NCI-H2029 treated with DMSO at 0.1 percent for 48 hours (cell line): ENCODE measurements at places on chromosomes 2 and 18.

GRCh38 chr2:205806143-205806905 lies 124.0 kb downstream of the NRP2 start:
- DNase-seq: no peak

GRCh38 chr2:95267458-95268210 lies 6.6 kb upstream of the PROM2 start:
- DNase-seq: no peak

DNA sequence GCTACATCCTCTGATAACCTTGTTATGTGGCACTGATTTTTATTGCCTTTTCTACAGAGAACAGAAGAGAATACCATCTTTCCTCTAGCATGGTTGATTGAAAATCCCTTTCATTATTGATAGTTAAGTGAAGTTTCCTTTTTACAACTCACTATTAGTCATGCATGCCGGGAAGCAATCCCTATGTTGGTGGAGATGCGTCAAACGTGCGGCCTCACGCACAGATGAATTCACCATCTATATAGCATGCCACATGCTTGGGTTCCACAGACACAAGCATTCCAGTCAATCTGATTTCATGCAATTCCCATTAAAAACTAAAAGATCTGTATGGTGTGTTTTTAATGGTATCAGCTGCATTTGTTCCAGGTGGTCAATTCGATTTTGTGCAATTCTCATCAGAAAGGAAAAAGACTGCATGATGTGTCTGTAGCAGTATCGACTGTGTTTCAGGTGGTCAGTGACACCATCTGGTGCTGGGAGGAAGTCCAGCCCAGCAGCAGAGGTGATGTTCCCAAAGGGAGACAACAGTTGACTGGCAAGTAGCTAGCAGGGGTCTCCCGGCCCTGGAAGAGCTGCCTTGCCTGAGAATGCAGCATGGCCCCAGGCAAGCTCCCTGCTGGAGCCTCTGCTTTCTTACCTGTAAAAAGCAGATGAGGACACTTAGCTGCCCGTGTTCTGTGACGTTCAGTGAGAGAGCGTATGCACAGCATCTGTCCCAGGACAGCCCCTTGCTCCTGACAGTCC lies 151.3 kb upstream of the NCK2 start:
- no peak for DNase-seq

DNA sequence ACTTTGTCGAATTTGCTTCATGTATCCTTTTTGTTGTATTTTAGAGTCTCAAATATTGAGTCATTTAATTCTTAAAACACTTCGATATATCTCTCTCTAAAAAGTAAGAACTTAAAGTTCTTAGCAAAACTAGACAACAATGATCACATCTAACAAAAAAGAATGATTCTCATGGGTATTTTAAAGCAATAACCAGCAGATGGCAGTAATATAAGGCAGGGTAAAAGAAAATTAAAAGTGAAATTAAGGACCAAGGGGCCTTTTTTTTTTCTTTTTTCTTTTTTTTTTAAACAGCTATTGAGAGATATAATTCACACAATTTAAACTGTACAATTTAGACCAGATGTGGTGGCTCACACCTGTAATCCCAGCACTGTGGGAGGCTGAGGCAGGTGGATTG lies 9.9 kb upstream of the AOX1 start:
- no peak for DNase-seq

GRCh38 chr2:16279201-16279570 lies 338.8 kb downstream of the MYCN start:
- DNase-seq: no peak

GRCh38 chr2:138787053-138787666 lies 7.0 kb upstream of the NXPH2 start:
- no peak for DNase-seq

DNA sequence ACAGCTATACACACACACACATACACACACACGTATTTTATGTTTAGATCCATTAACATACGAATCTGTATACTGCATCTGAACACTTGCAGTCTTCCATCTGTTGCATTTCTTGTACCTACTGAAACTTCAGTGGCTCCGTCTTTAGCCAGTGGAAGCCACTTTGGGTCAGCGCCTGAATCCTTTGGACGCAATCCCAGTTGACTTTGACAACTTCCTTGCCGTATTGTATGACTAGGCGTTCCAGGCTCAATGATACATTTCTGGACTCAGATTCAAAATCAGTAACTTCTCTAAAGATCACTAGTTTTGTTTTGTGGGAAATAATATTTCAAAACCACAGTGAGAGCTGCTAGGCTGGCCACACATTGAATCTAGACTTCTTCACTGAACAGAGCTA lies 101.5 kb upstream of the GPC1 start:
- no peak for DNase-seq

DNA sequence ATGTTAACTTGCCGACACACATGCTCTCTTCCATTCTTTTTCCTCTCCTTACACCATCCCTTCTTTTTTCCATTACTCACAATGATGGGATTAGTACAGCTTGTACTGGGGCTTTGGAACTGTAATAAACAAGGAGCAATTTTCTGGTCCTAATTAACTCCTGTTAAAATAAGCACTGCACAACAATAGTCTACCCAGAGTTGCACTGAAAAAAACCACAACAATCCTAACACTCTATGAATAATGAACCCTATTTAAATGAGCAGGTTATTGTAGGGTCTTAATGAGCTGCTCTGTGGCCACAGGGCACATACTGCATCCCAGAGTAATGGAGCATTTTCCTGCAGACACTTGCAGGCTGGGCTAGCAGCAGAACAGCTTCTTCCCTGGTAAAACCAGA lies 380.3 kb downstream of the NRXN1 start:
- DNase-seq: no peak

- DNase-seq: no peak
Observed at GRCh38 chr2:21162615-21162878, 38.8 kb downstream of the TDRD15 start.

DNA sequence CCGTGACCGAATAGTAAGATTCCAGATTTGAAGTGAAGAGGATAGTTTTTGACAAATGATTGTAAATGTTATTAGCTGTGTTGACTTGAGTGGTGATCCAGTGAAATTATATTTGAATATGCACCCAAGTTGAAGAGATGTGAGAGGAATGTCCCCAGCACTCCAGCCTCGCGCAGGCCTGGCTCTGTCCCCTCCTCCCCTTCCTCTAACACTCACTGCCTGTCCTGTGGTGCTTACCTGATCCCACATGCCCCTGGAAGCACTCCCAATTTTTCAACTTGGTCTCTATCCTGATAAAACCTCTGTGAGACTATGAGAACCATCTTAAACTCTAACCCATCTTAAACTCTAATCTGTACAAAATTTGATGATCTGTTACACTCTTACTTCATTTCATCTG lies 154.7 kb upstream of the LRP1B start:
- DNase-seq: no peak

DNA sequence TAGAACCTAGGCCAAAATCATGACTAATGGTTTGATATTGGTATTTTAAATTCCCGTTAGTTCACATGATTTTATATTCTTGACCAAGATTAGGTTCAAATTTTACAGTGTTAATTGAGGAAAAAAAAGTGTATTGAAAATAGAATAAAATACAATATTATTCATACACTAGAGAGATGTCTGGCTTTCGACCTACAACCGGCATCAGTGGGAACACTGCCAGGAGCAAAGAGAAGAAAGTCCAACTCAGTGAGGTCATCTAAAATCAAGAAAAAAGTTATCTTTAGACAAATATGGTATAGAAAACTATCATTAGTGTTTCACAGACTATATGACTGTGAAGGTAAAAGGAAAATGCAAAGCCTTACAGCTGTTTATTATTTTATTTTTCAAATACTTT lies 81.5 kb downstream of the PIGN start:
- DNase-seq: no peak

- no peak for DNase-seq
Observed at GRCh38 chr2:121211251-121211650, 73.8 kb downstream of the TFCP2L1 start.

- DNase-seq: no peak
Observed at GRCh38 chr18:35969676-35970075, 2.8 kb upstream of the RMP24 start.

GRCh38 chr18:9055626-9056025 lies 46.9 kb upstream of the NDUFV2 start:
- DNase-seq: no peak

GRCh38 chr2:217942731-217943335 lies 60.0 kb downstream of the TNS1 start:
- no peak for DNase-seq

- no peak for DNase-seq
Observed at GRCh38 chr2:190655570-190655969, 6.7 kb downstream of the NAB1 start.

- no peak for DNase-seq
Observed at GRCh38 chr18:49875783-49876182, 62.5 kb upstream of the ACAA2 start.

GRCh38 chr2:230557065-230557464 lies 141.1 kb downstream of the SP100 start:
- DNase-seq: no peak

GRCh38 chr2:12683457-12684100 lies 33.2 kb upstream of the TRIB2 start:
- DNase-seq: no peak

- DNase-seq: no peak
Observed at GRCh38 chr18:5984245-5984644, 88.9 kb upstream of the TMEM200C start.

DNA sequence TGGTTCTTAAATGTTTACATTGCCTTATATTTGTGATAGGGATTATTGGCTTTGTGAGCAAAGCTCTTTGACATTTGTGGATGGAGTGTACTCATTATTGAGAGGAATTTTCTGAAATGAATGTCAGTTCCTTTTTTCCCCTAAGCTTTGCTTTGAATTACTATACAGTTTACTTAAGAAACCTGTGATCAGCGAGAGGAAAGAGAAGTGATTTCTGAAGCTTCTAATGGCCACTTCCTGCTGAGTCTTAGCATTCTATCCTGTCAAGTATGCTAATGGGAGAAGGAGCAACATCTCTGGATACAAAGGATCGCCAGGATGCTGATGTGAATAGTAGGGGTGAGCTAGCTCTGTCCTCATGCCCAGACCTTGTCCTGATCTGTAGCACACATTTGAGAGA lies 47.8 kb upstream of the MGAT5 start:
- DNase-seq: no peak

- DNase-seq: no peak
Observed at GRCh38 chr18:7479756-7480155, 87.4 kb upstream of the PTPRM start.

DNA sequence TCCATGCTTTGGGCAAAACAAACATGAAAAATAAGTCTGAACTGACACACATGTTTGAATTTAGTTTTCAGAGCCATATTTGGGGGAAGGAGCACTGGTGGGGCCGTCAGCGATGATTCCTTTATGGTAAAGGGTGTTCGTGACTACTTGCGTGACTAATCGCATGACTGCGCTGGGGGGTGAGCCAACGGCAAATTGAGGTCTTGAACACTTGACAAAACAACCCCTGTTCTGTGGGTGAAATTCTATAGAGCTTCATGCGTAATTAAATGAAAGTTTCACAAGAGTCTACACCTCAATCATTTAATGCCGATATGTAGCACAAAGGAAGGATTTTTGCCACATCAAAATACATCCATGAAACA lies 127.5 kb upstream of the CYP1B1 start:
- DNase-seq: no peak

GRCh38 chr18:46452820-46453219 lies 204.2 kb downstream of the LOXHD1 start:
- peak; percentile 40 for DNase-seq

- no peak for DNase-seq
Observed at GRCh38 chr2:67453310-67453709, 56.2 kb downstream of the ETAA1 start.

DNA sequence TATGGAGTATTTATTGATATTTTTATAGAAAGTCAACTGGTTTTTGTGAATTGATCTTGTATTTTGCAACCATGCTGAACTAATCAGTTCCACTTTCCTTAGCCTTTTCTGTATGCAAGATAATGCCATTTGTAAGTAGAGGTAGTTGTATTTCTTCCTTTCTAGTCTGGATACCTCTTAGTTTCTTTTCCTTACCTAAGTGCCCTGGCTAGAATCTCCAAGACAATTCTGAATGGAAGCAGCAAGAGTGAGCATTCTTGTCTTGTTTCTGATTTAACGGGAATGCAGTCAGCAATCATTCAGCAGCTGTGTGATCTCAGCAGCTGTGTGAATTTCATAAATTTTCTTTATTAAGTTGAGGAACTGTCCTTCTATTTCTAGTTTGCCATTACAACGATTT lies 73.4 kb downstream of the NRXN1 start:
- DNase-seq: no peak

DNA sequence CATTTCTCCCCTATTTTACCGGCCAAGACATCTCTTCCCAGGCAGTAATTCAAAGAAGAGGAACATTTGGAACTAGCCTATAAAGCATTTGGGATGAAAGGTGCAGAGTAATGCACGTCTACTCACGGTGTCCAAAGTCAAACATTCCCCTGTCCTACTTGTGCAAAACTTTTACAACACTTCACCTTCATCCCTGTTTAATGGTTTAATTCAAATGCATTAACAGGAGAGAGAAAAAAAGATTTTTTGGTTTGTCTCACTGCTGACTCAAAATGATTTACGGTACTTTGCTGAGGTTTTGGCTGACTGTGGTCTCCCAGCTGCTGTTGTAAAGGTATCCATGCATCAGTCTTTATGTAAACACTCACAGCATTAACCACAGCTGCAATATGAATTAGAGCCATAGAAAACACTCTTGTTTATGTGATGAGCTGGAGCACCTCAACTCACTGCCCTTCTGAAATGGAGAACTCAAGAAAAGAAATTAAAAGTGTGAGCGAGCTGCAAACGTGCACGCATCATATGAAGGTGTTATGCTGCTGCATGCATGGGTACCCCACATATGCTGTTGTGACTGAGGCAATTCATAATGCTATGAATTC lies 220.5 kb downstream of the PIEZO2 start:
- DNase-seq: peak; percentile 0

GRCh38 chr18:49431165-49431962 lies 29.1 kb downstream of the DYM start:
- no peak for DNase-seq

GRCh38 chr2:208493186-208493585 lies 86.6 kb downstream of the PTH2R start:
- DNase-seq: no peak

GRCh38 chr2:72674982-72675915 lies 150.6 kb downstream of the EXOC6B start:
- DNase-seq: no peak

- DNase-seq: no peak
Observed at GRCh38 chr2:10811517-10811916, 1.1 kb downstream of the PDIA6 start.

- DNase-seq: no peak
Observed at GRCh38 chr2:70440621-70441020, 113.0 kb downstream of the TGFA start.

- no peak for DNase-seq
Observed at GRCh38 chr18:24200494-24201290, 61.8 kb downstream of the CABYR start.

GRCh38 chr2:40859617-40860016 lies 407.7 kb upstream of the SLC8A1 start:
- DNase-seq: no peak

DNA sequence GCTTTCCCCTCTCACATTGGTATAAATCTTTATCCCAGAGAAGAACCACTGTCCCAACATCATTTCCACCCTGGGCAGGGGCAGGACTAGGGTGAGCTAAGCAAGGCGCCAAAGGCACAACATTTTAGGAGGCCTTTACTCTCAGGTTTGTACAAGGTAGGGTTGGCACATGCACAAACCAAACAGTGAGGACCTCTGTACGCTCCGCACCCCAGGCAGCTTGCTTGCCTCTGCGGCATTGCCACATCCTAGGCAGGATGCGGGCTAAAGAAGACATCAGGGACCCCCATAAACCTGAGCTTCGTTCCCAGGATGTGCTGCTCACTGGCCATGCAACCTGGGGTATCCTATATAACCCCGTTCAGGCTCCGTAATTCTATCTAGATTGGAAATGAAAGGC lies 128.1 kb upstream of the DAPL1 start:
- no peak for DNase-seq

GRCh38 chr2:112915300-112916144 lies 4.6 kb downstream of the IL37 start:
- no peak for DNase-seq
